ENCODE measurements at places on chromosomes 5 and 9.
A peak's percentile ranks its signal among the peaks of the same experiment; 100 is the strongest.

DNA sequence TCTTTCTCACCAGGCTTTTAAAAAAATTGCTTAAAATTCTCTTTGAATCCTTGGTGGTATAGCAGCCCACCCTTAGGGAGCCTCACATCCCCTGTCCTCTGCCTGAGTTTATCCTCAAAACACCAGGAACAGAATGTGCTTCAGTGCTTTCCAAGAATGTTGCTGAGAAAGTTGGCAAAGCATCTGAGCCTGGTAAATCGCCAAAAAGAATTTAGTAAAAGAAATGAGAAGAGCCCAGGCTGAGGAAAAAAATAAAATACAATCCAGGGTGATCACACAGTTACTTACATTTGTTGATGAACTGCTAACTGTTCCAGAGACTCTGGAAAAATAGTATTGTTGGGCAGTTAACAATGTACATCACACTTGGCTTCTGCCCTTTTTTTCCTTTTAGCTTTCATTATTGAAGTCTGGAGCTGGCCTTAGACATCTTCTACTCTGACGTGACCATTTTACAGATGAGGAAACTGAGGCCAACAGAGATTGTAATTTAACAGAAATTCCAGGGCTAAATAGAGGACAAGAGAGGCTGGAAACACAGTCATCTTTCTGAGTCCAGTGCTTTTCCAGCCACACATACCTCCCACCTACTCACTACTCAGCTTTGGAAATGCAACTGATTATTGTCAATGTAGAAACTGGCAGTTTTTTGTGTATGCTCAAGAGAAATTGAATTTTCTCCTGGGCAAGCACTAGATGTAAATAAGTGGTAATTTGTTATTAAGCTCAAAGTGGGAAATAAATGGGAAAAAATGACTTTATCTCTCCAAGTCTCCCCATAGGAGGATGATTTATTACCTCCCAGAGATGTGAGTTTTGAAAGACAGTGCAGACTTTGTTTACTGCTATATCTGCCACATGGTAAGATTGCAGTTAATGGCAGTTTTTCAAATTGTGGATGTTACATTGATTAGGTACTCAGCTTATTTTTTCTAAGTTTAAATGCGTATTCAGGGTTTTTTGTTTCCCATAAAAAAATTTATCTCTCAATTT, 86.7 kb upstream of the ALDH1A1 start:
- DNase-seq, result no peak

GRCh38 chr5:82165740-82166530, 112.2 kb downstream of the RPS23 start:
- peak; percentile 91 for DNase-seq

DNA sequence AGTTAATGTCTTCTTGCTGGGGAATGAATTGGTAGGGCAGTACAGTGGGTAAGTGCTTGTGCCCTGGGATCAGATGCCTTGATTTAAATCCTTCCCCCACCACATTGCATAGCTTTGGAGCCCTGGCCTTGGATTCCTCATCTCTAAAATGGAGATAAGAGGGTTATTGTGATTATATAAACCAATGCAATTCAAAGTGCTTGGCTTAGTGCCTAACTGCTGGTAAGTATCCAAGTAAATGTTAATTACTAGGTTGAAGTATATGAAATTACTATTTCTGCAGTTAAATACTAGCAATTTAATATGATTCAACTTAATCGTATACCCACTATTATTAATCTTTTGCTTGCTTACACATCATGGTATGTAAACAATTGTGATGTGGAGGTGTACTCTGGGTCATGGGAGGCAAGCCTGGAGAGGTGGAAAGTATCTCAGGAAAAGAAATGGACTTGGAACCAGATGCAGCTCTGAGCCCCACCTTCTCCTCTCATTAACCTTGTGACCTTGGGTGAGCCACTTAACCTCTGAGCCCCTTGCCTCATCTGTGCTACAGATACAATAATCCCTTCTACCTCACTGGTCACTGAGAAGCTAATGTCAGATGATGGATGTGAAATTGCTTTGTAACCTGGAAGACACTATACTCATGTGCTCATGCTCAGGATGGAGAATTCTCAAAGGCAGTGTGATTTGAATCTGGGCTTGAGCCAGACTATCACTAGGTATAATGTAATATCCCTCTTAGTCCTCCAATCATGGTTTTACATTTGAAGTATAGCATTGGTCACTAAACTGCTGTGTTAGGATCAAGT, 23.8 kb downstream of the NEUROG1 start:
- no peak for DNase-seq

DNA sequence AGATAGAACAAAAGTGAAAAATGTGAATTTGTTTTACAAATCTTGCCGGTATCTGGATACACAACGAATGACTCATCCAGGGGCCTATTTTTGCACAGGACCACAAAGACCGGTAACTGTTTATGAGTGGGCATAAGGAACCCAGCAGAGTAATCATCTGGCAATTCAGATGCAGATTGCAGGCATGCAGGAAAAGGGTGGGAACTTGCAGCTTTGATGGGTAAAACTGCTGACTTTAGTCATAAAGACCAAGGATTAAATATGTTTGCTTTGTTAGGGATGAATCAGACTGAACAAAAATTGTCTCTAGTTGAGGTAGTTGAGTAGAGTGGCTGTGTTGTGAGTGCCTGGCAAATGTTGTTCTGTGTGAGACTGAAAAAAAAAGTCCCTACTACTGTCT, 309.6 kb upstream of the CCNH start:
- DNase-seq, result no peak

- DNase-seq, result no peak
Measured at GRCh38 chr5:96214442-96215197, 218.4 kb downstream of the PCSK1 start.

GRCh38 chr9:37035648-37036370, 1.7 kb upstream of the PAX5 start:
- DNase-seq, result peak; percentile 32

GRCh38 chr5:16791904-16792597, 144.0 kb downstream of the MYO10 start:
- no peak for DNase-seq

- DNase-seq, result peak; percentile 90
Measured at GRCh38 chr5:116574367-116575325, at the start of gene SEMA6A. SEMA6A (minus strand) TSS chr5:116574823; CDS start chr5:116504944, 69,879 bp downstream.

GRCh38 chr9:4969130-4969529, 15.9 kb upstream of the JAK2 start:
- DNase-seq, result no peak
